ENCODE measurements at places on chromosomes 1 and 21.

GRCh38 chr1:208187499-208188041 lies 56.6 kb downstream of the PLXNA2 start:
- no peak for DNase-seq

DNA sequence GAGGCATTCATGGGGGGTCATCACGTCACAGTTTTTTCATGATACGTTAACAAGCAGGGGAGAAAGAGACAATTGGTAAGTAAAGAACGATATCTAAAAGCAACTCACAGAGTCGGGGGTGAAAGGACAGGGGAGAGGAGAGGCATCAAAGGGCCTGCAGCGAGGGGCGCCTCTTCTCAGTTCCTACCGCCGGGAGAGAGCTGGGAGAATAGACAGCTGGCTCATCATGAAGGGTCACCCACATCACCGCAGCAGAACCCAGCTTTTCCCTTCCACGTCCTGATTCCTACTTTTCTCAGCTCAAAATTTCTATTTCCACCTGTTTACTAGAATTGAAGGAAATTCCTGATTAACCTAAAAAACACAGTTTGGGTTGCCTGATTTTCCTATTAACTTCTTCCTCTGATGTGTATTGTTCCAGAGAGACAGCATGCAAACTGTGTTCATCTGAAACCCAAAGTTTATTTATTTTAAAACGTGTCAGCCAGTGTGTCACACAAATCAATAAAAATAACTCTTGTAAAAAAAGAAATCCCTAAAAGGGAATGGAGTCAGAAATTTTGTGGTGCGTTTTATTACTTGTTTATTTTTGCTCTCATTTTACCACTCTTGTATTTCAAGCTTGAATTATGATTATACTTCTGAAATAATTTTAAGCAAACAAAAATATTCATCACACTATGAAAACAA lies 75.4 kb downstream of the SLC25A24 start:
- no peak for DNase-seq

DNA sequence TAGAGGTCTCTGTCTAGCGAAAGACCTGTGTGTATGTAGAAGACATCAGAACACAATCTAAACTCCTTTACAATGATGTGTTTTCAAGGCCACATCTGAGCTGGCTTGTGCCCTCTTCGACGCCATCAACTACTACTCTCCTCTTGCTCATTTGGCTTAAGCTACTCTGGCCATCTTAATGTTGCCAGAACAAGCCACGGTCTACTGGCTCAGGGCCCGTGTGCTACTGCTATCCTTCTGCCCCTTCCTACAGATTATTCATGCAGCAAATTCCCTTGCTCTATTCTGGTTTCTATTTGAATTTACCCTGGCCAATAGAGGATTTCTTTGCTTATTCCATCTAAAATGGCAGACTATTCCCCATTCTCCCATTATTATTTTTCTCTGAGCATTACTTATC lies 121.7 kb downstream of the ZZZ3 start:
- DNase-seq = no peak

DNA sequence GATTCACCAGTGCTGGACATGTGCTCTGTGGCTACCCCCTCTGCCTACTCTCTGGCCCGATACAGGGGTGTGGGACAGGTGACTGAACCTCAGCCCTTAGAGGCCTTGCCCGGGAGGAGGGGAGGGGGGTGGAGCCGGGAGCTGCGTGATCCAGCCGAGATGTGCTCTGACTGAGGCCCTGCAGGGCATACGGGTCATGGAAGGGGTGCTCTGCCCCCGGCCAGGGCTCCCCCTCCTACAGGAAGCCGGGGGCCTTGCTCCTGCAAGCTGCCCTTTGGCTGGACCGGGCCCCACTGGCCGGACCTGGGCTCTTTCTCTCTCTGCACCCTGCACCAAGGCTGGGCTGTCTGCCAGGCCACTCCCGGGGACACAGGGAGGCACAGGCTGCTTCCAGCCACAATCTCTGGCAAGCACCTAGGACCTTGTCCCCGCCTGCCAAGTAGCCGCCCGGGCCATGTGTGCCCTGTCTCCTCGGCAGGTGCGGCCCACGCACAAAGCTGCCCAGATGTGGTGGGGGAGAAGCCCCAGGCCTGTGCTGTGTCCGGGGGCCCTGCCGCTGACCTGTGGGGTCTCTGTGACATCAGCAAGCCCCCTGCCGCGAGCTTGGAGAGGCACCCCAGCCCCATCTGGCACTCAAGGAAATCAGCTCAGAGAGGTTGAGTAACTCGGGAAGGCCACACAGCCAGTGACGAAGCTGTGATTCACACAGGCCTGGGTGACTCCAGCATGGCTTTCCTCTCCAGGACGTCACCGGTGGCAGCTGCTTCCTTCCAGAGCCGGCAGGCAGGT lies 1.5 kb downstream of the SCNN1D start:
- DNase-seq = no peak

DNA sequence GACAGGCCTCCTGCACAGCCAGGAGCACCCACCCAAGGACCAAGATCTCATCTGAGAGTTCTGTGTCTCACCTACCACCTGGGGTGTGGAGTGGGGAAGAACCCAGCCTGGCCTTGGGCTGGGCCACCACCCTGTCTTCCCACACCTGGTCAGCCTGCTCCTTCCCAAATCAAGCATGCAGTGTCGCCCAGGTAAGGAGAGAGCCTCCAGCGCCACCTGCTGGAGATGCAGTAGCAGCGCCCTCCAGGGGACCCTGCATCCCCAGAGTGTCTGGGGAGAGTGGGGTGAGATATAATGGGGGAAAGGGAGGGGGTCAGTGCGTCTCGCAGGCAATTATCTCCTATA lies 32.3 kb downstream of the KIAA2013 start:
- no peak for DNase-seq

- DNase-seq = no peak
These were observed 101.0 kb downstream of the OSBPL9 start for GRCh38 chr1:51717842-51718241.

DNA sequence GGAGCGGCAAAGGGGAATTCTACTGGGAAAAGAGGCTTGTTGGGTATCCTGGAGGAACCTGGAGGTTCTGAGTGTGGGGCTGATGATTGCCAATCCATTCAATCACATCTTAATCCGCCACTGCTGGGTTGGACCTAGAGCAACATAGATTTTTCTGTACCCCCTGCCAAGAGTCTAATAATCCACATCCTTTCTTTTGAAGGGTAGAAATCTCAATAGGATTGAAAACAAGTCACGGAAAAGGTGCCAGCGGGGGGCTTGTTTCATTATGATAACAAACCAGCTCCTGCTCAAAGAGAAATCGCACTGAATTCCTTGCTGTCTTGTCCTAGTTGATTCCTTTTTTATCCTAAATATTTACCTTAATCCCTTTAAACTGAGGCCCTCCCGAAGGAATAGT lies 528.5 kb downstream of the ADGRL2 start:
- DNase-seq = no peak

- no peak for DNase-seq
These were observed 17.7 kb upstream of the CLSTN1 start for GRCh38 chr1:9841460-9841859.

- no peak for DNase-seq
These were observed 21.1 kb downstream of the MAN1A2 start for GRCh38 chr1:117388328-117388727.

GRCh38 chr1:8086055-8086454 lies 59.9 kb upstream of the ERRFI1 start:
- DNase-seq = no peak

DNA sequence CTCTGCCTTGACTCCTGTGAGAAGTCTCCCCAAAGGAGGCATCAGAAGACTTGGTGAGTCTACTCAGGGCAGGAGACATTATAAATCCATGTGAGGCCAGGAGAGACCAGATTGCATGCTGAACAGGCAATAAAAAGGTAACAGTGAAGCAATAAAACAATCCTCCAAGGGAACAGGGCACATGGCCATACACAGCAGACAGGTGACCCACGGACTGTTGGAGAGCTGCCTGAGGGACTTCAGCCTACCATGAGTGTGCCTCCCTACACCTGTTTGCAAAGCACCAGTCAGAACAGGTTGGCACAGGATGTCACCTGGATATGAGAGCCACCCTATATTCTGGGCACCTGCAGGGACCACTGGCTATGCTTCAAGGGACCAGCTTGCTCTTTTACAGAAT lies 67.6 kb downstream of the MAB21L3 start:
- DNase-seq = no peak

DNA sequence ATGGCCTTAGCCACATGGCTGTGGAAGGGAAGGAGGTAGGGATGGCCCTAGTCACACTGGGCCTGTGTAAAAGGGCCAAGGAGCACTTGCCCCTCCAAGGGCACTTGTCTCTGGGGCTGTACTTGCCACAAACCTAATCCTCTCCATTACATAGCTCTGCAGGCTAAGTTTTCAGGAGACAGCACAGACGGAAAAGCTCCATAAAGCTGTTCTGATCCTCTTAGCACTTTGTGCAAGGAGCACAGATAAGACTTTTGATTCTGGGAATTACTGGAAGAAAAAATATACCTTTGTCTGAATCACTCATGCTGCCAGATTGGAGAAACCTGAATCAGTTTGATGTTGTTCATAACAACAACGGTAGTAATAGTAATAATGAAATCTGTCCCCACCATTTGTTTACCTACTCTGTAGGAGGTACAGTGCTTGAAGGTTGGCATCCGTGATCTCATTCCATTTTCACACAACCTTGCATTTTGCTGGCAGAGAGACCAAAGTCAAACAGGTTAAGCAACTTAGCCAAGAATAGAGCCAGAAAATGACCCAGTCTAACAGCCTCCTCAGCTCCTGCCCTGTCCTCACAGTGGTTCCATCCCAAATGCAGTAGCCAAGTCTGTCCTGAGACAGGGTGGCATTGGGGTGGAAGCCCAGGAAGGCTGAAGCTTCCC lies 207.1 kb downstream of the ROR1 start:
- no peak for DNase-seq

GRCh38 chr1:152426731-152427130 lies 12.7 kb upstream of the CRNN start:
- no peak for DNase-seq

- no peak for DNase-seq
These were observed 3.2 kb upstream of the ARTN start for GRCh38 chr1:43930168-43930948.

GRCh38 chr1:150194381-150195031 lies 41.4 kb downstream of the ANP32E start:
- DNase-seq = no peak

GRCh38 chr1:236009191-236009590 lies 55.7 kb downstream of the NID1 start:
- no peak for DNase-seq

- no peak for DNase-seq
These were observed 272.1 kb upstream of the DUSP10 start for GRCh38 chr1:222014001-222014400.

DNA sequence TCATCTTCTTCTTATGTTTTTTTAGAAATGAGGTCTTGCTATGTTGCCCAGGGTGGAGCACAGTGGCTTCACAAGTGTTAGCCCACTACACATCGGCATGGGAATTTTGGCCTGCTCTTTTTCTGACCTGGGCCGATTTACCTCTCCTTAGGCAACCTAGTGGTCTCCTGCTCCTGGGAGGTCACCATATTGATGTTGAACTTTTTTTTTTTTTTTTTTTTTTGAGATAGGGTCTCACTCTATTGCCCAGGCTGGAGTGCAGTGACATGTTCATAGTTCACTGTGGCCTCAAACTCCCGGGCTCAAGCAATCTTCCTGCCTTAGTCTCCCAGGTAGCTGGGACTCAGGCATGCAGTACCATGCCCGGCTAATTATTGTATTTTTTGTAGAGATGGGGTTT lies 7.5 kb downstream of the AK2 start:
- DNase-seq = no peak

DNA sequence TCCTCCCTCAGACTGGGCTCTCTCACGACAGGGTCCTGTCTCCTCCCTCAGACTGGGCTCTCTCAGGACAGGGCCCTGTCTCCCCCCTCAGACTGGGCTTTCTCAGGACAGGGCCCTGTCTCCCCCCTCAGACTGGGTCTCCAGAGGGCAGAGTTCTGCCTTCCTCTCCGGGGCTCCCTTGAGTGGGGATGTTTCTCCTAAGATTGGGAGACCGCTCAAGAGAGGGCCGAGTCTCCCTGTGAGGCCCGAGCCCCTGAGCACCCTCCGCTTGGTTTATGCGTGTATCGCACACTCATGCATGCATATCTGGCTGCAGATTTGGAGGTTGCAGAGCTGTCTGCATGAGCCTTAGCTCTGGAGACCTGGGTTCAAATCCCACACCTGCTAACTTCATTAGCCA lies 39.3 kb upstream of the CSF3R start:
- DNase-seq = no peak

DNA sequence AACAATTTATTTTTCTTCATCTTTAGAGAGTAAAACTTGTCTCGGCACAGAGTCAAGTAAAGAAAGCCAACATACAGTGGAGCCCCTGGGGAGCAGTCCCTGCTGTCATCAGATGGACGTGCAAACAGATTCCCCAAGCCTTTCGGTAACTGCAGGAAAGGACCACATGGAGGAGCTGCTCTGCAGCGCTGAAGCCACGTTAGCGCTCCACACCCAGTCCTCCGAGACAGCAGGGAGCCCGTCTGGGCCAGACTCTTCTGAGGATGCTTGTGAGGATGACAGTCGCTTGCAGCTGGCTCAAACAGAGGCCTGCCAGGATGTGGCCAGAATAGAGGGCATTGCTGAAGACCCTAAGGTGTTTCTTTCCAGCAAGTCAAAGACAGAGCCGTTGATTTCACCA lies 77.1 kb upstream of the SCCPDH start:
- peak; percentile 66 for DNase-seq

DNA sequence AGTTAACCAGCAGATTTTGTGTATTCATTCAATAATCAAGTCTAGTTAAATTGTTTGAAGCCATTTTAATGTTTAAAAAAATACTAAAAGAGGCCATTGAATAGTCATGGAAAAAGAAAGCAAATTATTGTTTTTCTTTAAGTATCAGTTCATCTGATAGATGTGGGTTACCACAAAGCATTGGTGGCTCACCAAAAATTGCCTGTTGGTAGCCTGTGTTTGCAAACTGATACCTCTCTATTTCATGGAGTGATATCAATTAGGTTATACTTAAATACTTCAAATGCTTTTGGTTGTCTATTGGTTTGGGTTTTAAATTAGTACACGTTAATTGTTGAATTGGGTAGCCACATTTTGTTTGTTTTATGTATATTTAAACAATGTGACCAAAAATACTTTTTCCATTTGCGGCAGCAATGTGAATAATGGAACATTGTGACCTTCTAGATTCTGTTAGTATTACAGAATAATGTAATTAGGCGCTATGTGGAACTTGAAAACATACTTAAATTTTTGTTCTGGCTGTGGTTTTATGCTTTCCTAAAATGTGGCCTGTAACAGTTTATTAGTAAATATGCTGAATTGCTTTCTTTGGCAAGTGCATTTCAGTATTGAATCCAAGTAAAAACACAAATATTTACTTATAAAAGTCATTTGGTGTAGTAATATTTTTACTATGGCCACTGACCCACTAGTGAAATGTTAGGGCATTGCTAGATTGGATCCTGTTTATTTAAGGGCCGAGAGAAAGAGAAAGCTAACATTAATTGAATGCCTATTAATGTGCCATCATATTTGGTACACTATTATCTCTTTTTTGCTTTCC lies 37.1 kb upstream of the NBL1 start:
- DNase-seq = no peak

- no peak for DNase-seq
These were observed 52.7 kb downstream of the TRMT1L start for GRCh38 chr1:185104083-185104482.

GRCh38 chr1:113811156-113811887 lies 954 bp downstream of the RSBN1 start:
- DNase-seq = no peak
